ENCODE measurements at places on chromosomes 12 and 14. TPM values are rescaled to one million over a fixed set of nuclear protein-coding genes. Genes with fewer than 3 reads are reported as not detected.

Gene TAS2R8
- total RNA-seq: not detected

Gene FBLN5
- total RNA-seq: 3.8 TPM

Gene WSCD2
- total RNA-seq: not detected

Gene VPS37B
- total RNA-seq: 15.7 TPM

Gene BDKRB2
- total RNA-seq: 11.0 TPM

Gene BIN2
- not detected for total RNA-seq

Gene CNOT2
- total RNA-seq: 119 TPM

Gene SIX1
- total RNA-seq: 0.38 TPM

Gene PGF
- 17.8 TPM for total RNA-seq

Gene EIF2B1
- 74.4 TPM for total RNA-seq

Gene LMNTD1
- total RNA-seq: 0.38 TPM

Gene CHGA
- total RNA-seq: not detected

Gene CEBPE
- total RNA-seq: not detected

Gene P2RX2
- not detected for total RNA-seq

Gene TESPA1
- not detected for total RNA-seq

Gene PTGR2
- 3.3 TPM for total RNA-seq

Gene GDF3
- total RNA-seq: not detected

Gene GSC
- total RNA-seq: 0.85 TPM

Gene LPAR5
- not detected for total RNA-seq

Gene GPRC5D
- total RNA-seq: not detected

Gene FGF23
- under 0.01 TPM for total RNA-seq

Gene HVCN1
- 1.5 TPM for total RNA-seq

Gene PLEKHG7
- total RNA-seq: not detected

Gene OR6C65
- not detected for total RNA-seq

Gene IL22
- total RNA-seq: not detected

Gene FGF6
- not detected for total RNA-seq

Gene ATL1
- total RNA-seq: 8.5 TPM

Gene ACOT6
- not detected for total RNA-seq

Gene USP30
- total RNA-seq: 4.0 TPM

Measured in regular cardiac myocyte (primary cell).